ENCODE measurements at places on chromosomes 4 and X. TPM values are rescaled to one million over a fixed set of nuclear protein-coding genes. Genes with fewer than 3 reads are reported as not detected.

FAM156B gene
- polyA plus RNA-seq: not detected

DNA sequence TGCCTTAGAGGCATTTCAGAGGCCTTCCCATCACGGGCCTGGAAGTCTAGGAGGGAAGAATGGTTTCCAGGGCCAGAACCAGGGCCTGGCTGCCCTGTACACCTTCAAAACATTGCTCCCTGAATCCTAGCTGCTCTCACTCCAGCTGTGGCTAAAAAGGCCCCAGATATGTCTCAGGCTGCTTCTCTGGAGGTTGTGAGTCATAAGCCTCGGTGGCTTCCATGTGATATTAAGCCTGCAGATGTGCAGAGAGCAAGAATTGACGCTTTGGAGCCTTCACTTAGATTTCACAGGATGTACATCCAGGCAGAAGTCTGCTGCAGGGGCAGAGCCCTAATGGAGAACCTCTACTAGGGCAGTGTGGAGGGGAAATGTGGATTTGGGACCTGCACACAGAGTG is 502.5 kb downstream of the GRXCR1 start:
- DNase-seq: no peak

DNA sequence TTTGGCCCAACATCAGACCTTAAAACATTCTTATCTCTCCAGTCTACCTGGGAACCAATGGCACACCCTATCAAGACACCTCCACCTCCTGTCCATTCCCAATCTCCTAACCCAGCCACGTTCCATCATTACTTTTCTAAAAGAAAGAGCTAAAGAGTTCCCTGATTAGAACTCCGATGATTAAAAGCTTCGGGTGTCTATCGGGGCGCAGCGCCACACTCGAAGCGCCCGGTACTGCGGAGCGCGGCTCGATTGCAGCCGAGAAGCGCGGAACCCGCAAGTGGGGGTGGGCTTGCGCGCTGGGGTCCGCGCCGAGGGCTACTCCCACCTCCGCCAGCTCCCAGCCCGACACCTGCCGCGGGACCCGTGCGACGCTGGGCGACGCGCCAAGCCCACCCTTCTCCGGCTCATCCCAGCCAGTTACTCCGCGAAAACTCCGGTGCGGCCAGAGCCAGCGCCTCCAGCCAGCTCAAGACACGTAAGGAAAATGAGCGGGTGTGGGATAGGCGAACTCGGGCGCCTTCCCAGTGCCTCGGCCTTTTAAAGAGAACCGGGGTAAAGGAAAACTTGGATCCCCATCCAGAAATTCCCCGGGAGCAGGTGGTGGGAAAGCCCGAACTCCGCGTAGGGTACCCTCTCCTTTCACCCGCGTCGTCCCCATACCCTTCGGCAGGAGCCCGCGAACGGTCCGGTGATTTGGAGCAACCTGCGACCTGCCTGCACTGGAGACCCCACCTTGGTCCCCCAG is 593 bp downstream of the NPY1R start:
- DNase-seq: peak; percentile 18

GRCh38 chr4:13920901-13921300 is 293.4 kb upstream of the BOD1L1 start:
- DNase-seq: peak; percentile 77

GRCh38 chrX:78543281-78543680 is 115.8 kb downstream of the RTL3 start:
- no peak for DNase-seq

- no peak for DNase-seq
Observed at GRCh38 chr4:145939856-145940255, 1.2 kb upstream of the ZNF827 start.

DNA sequence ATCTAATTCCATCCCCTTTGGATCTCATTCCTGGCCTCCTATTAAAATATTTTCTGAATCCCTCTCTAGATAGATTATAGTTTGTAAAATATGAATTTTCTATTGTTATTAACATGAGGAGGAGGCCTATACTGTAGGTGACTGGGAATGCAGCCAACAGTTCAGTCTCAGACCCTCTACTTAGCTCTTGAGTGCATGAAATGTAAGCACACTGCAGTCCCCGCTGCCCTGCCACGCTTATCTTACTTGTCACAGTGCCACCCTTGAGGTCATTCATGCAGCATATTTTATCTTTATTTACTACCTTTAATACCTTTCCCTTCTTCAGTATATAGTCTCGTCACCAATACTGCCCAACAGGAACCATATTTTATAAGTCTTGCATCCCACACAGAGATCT is 151.0 kb downstream of the CAMK2D start:
- DNase-seq: no peak

- DNase-seq: no peak
Observed at GRCh38 chr4:71259911-71260331, 78.9 kb upstream of the SLC4A4 start.

AMOT gene
- 32.7 TPM for polyA plus RNA-seq

- DNase-seq: no peak
Observed at GRCh38 chrX:100964362-100964761, 5.1 kb upstream of the ARL13A start.

GRCh38 chrX:71224098-71224708 is 1.2 kb downstream of the GJB1 start:
- no peak for DNase-seq

DNA sequence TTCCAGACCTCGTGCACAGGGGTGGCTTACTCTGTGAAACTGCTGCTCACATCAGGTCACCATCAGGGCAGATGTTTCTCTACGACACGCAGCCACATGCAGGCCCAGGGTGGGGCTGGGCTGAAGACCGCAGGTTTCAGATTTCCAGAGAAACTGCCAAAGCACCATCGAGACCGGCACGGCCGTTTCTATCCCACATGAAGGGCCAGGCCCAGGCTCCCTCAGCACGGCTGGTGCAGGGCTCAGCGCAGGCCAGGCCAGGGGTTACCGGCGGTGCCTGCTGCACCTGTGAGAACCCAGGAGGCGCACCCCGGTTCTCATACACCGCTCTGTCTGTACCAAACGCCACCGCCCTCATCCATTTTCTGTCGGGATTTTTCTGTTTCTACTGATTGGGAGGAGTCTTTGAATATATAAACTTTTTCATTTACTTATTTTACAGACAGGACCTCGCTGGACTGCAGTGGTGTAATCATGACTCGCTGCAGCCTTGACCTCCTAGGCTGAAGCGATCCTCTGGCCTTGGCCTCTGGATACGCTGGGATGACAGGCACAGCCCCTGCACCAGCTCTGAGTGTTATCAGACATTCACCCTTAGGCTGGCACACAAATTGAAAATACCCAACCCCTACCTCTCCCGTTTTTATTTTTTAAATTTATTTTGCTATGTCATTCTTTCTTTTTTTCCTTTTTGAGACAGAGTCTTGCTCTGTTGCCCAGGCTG is 17.1 kb downstream of the CTBP1 start:
- DNase-seq: no peak

GRIA3 gene
- polyA plus RNA-seq: not detected

GRCh38 chr4:112138538-112138937 is 6.7 kb upstream of the FAM241A start:
- no peak for DNase-seq

DNA sequence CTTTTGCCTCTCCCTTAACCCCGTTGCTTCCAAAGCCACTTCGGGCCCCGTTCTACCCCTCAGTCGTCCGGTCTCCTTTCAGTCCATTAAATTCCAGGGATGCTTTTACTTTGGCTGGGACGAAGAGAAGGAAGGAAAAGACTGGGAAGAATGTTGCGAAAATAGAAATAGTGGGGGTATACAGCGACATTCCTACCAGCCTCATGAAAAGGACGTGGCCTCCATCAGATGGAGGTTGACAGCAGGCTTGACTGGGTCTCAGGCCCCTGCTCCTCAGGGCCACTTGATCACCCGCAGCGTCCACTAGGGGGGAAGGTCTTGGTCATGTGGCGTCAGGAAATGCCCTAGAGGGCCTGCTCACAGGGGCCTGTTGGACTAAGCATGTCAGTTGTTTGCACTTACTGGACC is 657 bp upstream of the ANKRD50 start:
- DNase-seq: no peak

GRCh38 chr4:80500613-80501012 is 165.1 kb downstream of the CFAP299 start:
- DNase-seq: no peak

DNA sequence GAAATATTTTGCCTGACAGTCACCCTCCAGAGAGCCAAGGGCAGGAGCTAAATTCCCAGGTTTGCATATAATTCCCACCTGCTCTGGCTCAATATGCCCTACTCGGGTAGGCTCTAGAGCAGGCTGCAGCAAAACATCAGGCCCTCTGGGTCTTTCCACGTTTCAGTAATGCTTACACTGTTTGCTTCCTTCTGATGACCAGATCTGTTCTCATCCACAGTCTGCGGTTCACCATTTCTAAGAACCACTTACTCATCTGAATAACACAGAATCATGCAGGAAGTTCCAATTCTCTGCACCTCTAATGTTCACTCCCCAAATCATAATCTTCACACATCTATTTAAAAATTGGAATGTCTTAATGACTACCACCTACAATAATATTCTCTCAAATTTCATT is 141.4 kb downstream of the PPP3CA start:
- DNase-seq: no peak

GRCh38 chrX:46759645-46759974 is 692 bp upstream of the SLC9A7 start:
- no peak for DNase-seq

- no peak for DNase-seq
Observed at GRCh38 chr4:25031077-25031621, 403 bp upstream of the LGI2 start.

ENPP6 gene
- 14.6 TPM for polyA plus RNA-seq

GRCh38 chr4:29220761-29221160 is 1499.4 kb upstream of the PCDH7 start:
- no peak for DNase-seq

DNA sequence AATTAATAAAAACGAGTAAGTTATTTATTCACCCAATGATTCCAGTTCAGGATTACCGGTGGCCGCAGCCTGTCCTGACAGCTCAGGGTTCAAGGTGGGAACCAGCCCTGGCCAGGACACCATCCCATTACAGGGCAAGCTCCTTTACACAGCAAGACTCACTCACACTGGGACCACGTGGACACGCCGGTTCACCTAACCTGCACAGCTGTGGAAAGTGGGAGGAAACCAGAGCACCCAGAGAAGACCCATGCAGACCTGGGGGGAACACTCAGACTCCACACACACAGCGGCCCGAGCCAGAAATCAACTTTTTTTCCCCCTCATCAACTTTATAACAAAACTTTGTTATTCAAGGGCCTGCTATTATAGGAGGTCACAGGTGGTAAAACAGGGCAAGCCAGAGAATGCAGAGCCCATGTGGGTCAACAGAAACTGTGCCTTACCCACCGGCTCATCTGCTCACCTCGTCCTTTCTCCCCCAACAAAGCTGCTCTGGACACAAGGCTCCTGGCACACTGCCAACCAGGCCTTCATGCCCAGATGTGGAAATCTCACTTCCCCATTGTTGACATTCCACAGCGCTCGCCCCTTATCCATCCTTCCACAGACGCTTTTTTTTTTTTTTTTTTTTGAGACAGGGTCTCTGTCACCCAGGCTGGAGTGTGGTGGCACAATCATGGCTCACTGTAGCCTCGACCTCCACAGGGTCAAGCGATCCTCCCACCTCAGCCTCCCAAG is 8.0 kb upstream of the ODAPH start:
- peak; percentile 13 for DNase-seq

GLUD2 gene
- 2.5 TPM for polyA plus RNA-seq

FAAH2 gene
- polyA plus RNA-seq: 0.87 TPM

PAGE2B gene
- not detected for polyA plus RNA-seq

- DNase-seq: no peak
Observed at GRCh38 chrX:120653000-120653399, 23.1 kb upstream of the C1GALT1C1 start.

PAK3 gene
- 17.8 TPM for polyA plus RNA-seq

GALNTL6 gene
- polyA plus RNA-seq: 1.8 TPM

GRCh38 chrX:147900349-147900748 is 11.4 kb upstream of the FMR1 start:
- DNase-seq: no peak

- no peak for DNase-seq
Observed at GRCh38 chr4:10694828-10695209, 10.3 kb upstream of the CLNK start.

LONRF3 gene
- polyA plus RNA-seq: 2.1 TPM

DNA sequence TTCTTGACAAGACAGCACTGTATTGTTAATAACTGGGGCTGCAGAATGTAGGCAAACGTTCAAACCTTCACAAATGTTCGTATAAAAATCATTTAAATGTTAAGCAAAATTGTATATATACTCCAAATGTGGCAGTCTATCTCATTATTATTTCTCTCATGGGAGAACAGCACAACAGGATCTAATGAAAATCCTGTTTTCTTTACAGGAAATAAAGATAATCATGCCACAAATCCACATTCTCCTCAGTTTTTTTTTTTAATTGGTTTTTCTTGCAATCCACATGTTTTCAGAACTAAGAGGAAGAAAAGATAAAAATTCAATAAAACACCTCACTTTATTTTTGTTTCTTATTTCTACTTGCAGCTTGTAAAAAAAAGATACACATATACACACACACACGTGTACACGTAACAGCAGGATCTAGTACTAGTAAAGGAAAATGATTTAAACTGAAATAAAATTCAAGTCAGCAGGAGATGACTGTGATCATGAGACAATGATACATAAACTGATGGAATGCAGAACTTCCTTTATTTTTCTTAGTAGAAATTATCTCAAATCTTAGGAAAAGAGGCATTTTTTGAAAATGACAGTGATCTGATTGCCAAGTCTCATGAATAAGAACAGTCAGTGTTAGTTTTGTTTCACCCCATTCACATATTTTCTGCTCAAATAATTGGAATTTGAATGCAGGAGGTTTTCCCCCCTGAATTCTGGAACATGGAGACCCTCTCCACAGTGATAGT is 11.3 kb downstream of the APBB2 start:
- DNase-seq: no peak

- DNase-seq: no peak
Observed at GRCh38 chrX:13180807-13181206, 136.4 kb upstream of the FAM9C start.

DNA sequence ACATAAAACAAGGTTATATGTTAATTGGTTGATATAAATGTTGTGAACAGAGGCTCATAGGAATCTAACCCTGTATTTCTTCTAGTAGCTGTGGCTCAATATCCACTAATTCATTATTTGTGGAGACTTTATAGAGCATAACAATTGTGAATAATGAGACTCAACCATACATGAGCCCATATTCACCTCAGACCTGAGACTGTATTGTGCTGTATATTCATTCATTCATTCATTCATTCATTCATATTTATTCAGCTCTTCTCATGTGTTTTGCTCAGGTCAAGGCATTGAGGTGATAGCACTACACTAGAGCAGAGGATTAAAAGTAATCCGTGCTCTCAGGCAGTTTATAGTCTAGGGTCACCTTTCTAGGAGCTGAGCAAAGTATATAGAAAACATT is 24.5 kb upstream of the ANXA3 start:
- DNase-seq: no peak

DNA sequence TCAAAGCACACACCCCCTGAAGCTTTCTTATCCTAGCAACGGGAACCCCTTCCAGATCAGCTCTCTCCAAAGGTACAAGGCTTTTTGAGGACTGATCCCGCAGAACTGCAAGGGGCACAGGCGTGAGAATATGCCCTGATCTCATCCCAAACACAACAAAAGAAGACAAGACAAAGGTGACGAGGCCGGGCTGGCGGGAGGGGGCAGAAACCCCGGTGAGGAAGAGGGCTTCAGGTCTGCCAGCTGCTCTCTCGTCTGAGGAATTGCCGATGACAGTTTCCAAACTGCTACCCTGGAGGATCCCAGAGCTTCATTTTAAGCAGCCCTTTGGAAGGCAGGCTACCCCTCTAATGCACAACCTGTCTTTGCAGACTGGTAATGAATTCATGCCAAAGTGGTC is 3.4 kb downstream of the HCFC1 start:
- DNase-seq: no peak
